Fibroblast of skin of abdomen (primary cell): ENCODE measurements at places on chromosomes 2 and 18.

DNA sequence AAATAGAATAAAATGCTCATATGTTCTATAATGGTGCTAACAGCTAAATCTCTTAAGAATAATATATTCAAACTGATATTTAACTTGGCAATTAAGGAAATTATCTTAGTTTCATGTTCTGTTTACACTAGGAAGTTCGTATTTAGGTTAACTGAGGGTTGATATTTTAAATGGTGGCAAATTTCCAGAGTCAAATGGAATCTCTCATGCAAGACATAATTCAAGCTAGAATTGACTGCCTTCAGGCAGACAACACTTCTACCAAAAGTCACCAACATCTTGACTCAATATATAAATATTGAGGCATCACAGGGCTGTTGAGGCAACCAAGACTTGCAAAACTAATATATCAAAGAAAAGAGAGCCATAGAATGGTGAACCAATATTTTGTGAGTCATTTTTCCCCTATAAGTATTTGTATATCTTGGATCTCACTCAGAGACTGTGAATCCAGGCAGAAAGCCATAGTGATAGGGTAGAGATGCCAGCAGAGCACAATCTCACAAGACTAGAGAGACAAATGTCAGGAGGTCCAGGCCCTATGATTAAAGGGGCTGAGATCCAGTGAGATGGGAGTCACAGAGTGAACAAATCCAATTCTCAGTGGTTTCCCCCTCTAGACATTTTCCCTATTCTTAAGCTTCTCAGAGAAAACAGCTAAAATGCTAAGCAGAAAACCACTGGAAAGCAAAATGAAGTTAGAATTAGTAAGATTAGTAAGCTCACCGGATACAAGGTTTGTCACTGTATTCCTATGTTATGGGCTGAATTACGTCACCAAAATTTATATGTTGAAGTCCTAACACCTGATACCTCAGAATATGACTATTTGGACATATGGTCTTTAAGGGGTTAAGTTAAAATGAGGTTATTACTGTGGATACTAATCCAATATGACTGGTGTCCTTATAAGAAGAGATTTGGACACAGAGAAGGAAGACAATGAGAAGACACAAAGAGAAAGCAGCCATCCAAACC lies 358.2 kb upstream of the UBE2E3 start:
- peak; percentile 82 for DNase-seq

DNA sequence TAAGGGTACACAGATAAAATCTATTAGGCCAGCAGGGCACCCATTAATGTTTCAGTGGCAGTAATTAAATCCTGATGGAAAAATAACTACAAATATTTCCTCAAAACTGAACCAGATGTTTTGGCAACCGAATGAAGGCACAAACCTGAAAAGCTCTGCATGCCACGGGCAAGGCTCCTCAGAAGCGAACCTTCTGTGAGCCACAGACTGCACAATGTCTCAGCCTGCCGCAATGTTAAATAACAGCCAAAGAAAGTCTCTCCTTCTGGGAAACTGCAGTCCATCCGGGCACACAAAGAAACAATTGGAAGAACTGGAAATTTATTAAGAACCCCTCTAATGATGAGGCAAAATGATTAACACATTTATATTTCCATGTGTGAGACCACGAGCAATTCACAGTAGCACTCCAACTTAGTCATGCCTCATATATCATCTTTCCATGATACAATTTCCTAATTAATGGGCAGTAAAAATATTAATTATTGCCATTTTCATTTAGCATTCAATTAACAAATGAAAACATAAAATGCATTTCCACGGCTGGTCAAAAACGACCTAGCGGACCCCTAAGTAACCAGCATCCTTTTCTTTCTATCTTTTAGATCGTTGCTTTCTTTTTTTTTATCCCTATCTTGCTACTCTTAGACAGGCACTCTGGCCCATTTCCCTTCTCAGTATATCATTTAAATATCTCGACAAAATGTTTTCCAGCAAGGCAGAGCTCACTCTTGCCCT lies 237.5 kb downstream of the EPHA4 start:
- DNase-seq = peak; percentile 66

GRCh38 chr2:16137080-16137755 lies 196.9 kb downstream of the MYCN start:
- DNase-seq = no peak

DNA sequence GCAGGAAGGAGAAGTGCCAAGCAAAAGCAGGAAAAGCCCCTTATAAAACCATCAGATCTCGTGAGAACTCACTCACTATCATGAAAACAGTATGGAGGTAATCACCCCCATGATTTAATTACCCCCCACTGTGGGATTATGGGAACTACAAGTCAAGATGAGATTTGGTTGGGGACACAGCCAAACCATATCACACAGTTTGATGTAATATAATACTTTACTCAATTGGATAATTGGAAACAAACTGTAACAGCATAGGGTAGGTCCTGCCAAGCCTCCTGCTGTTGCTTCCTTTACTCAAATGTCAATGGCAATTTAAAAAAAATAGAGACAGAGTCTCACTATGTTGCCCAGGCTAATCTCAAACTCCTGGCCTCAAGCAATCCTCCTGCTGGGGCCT lies 15.5 kb upstream of the METTL21A start:
- DNase-seq = no peak

GRCh38 chr2:8680822-8681760 lies 765 bp upstream of the ID2 start:
- DNase-seq = peak; percentile 79

DNA sequence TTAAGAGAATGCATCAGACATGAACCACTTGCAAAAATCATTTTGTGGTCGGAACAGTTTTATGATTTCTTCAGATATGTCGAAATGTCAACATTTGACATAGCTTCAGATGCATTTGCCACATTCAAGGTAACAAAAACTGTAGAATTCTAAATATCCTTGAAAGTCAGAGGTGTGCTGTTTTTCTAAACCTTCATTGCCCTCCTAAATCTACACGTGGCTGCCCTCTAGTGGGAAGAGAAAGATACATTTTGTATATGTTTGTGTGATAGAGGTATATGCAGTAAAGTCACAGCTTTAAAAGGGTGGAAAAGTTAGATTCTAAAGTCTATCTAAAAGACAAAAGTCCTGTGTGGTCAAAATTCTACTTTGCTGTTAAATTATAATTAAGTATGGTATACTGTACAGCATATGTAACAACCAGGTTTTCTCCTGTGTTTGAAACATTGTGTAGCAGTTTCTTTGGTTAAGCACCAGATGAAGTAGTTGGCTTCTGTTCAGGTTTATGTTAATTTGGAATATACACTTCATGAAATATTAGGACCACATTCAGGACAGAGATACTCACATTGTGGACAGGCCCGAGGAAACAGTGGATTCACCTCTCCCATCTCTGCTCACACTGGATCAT lies 65.9 kb upstream of the ITM2C start:
- peak; percentile 51 for DNase-seq

DNA sequence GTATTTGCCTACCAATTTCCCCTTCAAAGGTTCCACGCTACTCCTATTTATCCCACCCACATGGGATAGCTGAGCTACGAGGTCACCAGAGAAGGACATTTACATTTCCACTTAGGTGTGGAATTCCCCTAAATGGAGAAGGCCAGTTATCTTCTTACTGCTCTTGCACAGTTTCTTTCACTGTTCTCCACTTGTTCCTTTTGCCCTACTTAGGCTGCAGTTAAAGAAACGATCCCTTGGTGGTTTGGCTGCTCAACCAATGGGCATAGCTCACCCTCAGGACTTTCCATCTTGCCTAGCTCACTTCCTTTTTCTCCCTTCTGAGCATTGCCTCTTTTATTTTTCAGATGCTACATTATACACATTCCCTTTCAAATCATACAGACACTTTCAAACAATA lies 11.2 kb upstream of the NABP1 start:
- no peak for DNase-seq

- no peak for DNase-seq
These were observed 21.7 kb downstream of the ACSL3 start for GRCh38 chr2:222882484-222882928.

DNA sequence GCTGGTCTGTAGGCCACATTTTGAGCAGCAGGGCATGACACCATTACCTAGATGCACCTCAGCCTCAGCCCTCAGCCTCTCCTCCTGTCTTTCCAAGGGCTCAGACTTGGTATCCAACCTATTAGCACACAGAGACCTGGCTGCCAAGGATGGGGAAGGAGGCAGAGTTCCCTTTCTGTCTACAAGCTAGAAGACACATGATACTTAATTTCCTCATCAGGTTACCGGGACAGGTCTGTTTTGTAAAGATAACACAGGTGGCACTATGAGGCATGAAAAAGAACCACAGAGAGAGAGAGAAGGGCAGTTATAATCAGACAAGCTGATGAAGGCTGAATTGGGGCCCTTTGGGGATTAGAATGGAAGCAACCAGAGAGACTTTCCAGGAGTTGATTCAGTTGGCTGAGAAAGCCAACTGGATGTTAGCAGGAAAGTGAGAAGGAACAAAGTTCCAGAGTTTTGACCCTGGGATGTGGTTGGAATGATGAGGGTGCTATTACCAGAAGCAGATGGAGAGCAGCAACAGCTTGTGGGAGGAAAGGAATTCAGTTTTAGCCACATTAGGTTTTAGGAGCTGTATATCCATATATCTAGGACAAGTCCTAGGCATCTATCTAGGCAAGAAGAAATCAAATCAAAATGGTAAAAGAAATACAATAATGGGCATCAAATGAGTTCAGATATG lies 46.0 kb upstream of the RMND5A start:
- DNase-seq = peak; percentile 1

- DNase-seq = no peak
These were observed 473.3 kb downstream of the LPIN1 start for GRCh38 chr2:12219761-12220160.

- DNase-seq = no peak
These were observed 93.0 kb upstream of the GLI2 start for GRCh38 chr2:120642646-120643045.

DNA sequence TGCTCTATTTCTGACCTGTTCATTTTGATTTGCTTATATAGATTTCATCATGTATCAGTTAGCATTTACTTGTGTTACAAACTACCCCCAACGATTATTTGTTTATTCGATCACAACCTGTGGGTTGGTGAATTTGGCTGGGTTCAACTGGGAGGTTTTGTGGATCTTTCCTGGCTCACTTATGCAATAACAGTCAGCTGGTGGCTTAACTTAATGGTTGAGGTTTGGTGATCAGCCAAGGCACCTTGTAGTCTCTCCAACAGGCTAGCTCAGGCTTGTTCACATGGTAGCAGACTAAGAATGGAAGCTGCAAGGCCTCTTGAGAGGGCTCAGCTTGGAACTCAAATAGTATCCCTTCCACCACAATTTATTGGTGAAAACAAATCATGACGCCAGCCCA lies 5.4 kb upstream of the PUM2 start:
- DNase-seq = peak; percentile 89

DNA sequence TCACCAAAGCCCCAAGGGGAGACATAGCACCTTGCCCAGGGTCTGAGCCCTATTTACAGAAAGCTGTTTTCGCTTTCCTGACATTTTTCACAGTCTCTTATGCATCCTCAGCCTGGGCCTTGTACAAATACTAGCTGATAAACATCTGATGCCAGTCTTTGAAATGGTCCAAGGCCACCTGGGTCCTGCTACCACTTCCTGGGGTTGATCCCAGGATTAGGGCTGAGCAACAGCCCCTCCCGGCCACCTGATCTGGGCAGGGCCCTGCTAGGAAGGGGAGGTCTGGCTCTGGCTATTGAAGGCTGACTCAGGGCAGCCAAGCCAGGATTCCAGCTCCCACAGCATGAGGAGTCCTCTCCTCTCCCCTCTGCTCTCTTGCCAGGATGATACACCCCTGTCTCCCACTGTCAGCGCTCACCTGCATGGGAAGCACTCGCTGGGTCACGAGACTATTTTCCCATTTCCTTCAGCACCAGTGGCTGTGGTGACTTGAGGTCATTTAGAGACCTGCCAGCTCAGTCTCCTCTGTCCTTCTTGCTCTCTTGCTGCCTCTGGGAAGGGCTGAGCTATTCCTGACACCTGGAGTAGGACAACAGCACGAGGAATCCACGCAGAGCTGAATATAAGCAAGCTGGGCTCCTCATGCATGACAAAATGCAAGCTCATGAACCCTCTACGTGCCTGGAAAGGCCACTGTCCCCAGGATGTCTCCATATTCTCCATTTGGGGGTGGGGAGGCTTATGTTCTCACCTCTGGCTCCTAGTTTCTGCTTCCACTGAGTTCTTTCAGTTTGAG lies 53.0 kb upstream of the LGALSL start:
- no peak for DNase-seq

DNA sequence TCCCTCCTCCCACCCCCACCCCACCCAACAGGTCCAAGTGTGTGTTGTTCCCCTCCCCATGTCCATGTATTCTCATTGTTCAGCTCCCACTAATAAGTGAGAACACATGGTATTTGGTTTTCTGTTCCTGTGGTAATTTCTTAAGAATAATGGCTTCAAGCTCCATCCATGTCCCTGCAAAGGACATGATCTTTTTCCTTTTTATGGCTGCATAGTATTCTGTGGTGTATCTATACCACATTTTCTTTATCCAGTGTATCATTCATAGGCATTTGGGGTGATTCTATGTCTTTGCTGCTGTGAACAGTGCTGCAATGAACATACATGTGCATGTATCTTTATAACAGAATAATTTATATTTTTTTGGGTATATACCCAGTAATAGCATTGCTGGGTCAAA lies 12.3 kb upstream of the ASAP2 start:
- DNase-seq = no peak

- DNase-seq = no peak
These were observed 8.5 kb downstream of the STAM2 start for GRCh38 chr2:152167065-152167464.

DNA sequence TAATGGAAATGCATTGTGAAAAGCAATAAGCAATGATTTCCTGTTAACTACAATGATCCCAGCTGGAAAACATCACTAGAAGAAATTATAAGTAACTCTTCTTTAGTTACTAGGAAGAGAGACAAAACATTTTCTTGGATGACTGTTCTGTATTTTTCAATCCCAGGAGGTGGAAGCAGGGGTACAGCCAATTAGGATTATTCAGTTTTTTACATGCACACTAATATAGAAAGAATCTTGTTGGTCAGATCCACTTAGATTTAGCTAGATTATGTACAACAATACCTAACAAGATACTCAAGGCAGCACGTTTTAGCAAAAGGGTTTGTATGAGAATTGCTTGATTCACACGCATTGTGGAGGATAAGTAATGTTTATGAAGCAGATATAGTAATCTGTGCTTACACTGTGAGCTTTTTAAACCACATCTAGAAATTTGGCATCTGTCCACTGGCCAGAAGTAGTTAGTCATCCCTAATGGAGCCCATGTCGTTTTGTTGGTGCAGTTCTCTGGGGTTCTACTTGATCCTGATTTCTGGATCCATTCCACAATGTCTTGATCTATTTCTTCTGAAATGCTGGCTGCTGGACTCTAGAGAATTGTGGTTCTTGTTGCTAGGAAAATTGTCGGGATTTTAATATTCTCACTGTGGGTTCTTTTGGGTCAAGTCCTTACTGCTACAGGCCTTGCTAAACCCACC lies 199.7 kb downstream of the ADCYAP1 start:
- peak; percentile 61 for DNase-seq

DNA sequence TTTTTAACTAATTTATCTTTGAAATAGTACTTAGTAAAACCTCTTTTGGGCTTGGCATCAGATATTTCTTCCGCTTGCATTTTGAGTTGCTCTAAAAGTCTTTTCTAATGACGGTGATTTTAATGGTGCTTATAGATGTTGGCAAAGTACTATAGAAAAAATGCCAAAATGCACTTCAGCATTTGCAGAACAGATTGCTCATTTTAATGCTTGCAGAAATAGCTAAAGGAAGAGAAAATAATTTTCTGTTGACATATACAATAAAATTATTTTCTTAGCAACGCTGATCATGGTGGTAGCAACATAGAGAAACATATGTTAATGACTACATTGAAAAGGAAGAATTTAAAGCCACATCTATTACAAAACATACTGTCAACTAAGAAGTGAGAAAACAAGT lies 170.7 kb downstream of the STK39 start:
- DNase-seq = no peak

- DNase-seq = peak; percentile 89
These were observed 44.2 kb downstream of the GLI2 start for GRCh38 chr2:120779781-120780283.
